ENCODE measurements at places on chromosomes 5 and 9.

- no peak for DNase-seq
Measured at GRCh38 chr9:107631788-107632187, 142.2 kb upstream of the KLF4 start.

GRCh38 chr5:78360924-78361630 lies 660 bp downstream of the SCAMP1 start:
- peak; percentile 68 for DNase-seq

DNA sequence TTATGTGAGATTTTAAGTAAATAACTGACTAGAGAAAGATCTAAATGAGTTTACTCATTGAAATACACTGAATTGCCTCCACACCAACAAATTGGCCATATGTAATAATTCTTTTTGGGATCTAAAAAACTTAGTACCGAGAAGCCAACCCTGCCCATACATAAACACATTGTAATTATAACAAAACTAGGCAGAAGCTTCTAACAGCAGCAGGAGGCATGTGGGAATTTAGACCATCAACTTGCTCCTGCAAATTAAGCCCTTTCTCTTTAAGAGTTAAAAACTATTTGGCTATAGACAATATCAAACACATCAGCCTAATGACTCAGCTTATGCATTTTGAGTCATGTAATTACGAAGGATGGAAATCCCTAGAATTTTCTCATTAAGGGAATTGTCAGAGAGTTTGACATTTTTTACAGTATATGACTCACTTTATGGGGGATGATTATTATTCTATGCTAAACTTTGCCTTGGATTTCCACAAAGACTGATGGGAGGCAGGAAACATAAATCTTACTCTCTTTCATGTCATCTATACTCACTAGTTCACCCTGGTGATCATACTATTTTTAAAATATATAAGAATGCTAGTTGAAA lies 1.0 kb downstream of the IL7R start:
- DNase-seq, result no peak

DNA sequence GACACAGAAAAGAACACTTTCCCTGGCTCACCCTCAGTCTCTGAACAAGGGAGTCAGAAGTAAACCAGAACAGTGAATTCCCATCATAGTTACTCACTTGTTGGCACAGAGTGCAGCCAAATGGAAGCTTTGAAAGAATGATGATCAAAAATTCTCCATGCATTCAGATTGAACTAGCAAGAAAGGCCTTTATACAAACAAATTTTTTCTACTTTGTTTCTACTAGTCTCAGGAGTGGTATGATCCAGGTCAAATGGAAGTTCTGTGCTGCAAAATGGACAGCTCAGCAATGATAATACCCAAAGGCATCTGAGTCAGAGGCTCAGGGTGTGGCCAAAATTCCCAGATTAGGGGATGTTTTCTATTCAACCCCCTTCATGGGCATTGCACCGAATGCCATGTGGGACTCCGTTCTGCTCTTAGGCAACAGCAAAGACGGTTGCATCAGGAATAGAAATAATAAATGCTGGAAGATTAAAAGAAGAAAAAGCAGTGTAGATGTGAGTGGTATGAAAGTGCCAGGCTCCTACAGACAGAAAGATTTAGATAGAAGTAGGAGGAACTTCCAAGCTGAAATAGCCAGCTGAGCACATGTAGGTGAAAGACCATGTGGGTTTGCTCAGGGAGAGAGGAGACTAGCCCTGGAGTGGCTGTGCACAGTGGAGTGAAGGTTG lies 24.0 kb upstream of the ASPN start:
- DNase-seq, result no peak

DNA sequence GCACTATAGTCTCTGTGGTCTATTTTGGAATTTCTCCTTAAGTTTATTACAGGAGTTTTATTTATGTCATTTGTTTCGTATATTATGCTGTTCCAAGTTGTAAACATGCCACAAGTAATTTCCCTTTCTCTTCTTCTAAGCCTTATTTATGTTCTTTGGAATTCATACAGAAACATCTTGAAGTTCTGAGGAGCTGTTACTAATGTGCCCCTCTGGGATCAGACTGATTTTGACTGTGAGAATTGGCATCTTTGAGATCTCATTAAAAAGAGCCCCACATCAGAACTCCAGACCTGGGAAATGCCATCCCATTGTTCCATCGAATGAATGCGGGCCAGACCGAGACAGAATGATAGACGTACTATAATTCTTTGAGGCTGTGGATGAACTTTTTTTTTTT lies 138.8 kb upstream of the CD180 start:
- DNase-seq, result no peak

DNA sequence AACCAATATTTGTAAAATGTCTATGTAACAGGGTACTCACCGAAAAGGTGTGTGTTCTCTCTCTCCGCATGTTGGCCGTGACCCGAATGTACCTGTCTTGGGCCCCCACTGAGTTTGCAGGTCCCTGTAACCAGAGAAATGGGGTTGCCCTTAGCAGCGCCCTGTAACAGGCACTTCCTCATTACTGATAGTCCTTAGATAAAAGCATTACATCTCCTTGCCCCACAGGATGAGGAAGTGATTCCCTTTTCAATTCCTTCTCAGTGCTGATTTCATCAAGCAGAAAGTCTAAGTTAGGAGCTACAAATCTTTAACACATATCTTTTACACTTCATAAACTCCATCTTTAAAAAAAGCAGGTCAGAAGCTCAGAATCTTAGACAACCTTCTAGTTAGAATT lies 15.2 kb upstream of the HMHB1 start:
- DNase-seq, result no peak

DNA sequence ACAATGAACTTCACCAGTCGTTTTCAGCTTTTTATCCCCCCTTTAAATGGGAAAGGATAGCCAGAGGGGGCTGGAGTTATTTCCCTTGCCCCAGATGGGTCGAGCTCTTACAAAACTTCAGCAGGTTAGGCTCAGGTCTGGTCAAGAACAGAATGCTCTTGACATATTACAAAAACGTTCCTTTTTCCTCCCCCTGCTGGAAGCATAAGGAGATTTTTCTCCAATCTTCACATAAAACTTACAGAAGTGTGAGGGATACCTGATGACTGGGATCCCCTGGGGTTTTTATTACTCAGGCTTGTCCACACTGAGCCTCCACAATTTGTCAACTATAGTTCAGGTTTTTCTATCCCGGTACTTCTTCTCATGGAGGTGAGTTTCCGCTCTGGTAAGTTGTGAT lies 60.8 kb downstream of the CSF2 start:
- DNase-seq, result no peak

DNA sequence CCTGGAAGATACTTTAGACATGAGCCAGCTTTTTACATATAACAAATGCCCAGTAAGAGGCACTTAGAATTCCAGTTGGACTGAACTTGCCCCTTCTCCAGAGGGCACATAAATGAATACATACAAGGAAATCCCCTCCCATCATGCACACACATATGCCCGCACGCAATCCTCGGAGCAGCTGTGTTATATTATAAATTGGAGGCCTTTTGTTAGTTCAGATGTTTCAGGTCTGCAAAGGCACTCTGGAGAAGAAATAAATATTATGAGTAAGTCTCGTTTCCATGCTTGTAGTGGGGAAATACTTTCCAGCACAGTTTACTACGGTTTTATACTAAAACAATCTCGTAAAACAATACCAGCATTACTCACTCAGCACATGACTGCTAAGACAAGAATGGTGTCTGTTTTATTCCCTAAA lies 17.6 kb upstream of the MUSK start:
- no peak for DNase-seq

- no peak for DNase-seq
Measured at GRCh38 chr9:134778841-134779411, 101.7 kb upstream of the FCN2 start.

DNA sequence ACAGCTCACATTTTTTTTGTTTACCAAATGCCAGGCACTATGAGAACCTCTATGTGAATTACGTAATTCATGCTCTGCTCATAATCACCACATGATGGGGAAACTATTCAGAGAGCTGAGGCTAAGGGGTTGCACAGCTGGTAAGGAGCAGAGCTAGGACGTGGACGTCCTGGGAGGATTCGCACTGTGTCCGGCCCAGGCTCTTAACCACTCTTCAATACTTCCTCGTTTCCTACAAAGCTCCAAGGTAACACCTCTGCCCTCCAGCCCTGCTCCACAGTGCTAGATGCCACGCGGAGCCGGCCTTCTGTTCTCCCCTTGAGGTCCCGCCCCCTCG lies 8.7 kb downstream of the PHF19 start:
- DNase-seq, result no peak

DNA sequence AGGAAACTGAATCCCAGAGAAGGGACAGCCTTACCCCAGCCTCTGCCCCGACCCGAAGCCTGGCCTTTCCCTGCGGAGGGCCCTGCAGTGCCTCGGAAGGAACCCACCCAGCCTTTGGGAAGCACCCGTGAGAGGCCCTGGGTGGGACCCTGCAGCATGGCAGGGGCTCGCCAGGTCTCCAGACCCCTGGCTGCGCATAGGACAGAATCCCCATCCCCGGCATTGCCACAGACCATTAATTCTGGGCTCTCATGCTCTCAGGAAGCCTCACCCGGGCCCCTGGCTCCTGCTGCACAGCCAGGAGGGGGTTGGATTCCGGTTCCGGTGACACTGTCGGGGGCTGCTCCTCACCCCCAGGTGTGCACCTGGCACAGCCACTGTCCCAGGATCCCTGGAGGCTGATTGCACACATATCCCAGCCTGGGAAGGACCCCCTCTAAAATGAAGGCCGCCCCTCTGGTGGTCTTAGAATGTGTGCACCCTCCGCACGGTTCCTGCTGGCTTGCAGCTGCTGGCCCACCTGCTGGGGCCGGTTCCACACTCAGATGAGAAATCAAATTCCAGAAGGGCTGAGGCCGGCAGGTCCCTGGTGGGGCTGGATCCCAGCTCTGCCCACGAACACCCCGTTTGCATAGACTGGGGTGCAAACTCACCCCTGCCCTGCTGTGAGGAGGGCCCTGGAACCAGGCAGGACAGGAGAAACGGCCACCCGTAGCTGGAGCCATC lies 4.7 kb downstream of the EGFL7 start:
- DNase-seq, result no peak

- no peak for DNase-seq
Measured at GRCh38 chr9:211557-211956, 3.1 kb upstream of the DOCK8 start.

- no peak for DNase-seq
Measured at GRCh38 chr5:123176224-123176937, 87.3 kb downstream of the PRDM6 start.

- DNase-seq, result no peak
Measured at GRCh38 chr9:3415906-3416305, 109.9 kb downstream of the RFX3 start.

GRCh38 chr9:68629042-68629441 lies 76.0 kb upstream of the PIP5K1B start:
- DNase-seq, result no peak

DNA sequence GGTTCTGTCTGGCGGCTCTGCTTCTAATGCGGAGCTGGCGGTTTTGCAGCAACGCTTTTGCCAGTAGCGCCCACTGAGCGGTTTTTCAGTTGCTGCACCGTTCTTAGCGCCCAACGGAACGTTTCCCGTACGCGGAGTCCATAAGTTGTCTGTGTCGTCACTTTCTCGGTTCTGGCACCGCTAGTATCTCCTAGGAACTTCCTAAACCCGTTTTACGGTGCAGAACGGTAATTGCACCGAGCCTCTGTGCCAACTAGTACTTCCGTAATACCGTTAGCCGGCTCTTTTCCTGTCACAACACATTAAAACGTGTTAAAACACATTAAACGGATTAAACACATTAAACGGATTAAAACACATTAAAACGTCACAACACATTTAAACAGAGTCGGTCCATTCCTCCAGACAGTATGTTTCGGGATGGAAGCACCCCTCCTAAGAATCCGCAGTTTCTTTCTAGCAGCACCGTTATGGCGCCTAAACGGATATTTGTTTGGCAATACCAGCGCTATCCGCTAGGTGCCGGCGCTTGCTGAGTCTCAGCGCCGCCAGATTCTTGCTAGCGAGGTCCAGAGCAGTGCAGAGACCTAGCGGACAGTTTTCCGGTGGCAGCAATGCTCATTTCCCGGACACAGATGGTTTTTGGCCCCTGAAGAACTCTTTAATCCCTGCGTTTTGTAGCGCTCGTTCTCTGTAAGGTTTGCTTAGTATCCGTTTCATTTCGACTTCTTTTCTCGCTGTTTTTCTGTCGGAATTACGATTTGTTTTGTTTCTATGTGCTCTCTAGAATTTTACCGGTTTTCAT lies 45.4 kb downstream of the ANXA2R start:
- peak; percentile 67 for DNase-seq

DNA sequence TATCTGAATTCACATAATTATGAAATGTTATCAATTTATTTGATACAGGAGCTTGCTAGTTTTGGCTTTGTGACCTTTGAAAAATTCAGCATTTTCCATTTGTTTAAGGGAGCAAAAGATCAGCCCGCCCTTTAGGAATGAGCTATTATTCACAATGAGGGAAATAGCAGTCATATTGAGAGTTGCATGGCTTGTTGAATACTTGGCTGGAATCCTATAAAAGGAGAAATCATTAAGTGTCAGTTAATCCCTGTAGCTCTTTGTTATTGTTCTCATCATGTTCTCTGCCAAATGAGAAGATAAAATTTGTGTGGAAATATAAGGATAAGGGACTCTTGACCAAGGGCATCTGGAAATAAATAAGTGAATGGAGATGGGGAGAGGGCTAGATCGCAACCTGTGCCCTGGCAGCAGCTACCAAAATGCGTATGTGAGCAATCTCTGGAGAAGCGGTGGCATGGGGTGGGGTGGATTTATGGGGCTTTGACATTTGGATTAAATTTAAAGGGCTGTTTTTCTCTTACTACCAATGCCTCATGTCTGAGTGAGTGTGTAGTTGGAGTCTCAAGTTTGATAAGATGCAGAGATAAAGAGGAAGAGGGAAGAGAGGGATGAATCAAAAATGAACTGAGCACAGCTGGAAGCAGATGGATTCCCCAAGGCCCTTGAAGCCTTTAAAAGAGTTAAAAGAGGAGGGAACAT lies 237.6 kb downstream of the NNT start:
- no peak for DNase-seq

DNA sequence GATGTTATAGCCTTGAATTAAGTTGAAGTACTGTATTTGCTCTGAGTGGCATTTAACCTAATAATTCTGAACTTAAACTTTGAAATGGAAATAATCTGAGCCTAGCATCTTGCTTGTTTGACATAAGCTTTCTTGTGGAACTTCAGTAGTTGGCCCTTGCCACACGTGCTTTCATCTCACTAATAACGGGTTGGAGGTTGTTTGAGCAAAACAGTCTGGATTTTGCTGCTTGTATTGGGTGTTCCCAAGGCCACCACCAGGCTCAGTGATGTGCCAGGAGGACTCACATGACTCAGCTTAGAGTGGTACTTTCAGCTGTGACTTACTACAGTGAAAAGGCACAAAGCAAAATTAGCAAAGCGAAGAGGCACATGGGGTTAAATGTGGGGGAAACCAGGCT lies 35.7 kb downstream of the SECISBP2 start:
- DNase-seq, result no peak
